SJSA1 (cell line): ENCODE measurements at places on chromosomes 7 and 10. TPM values are rescaled to one million over a fixed set of nuclear protein-coding genes. Genes with fewer than 3 reads are reported as not detected.

Gene BLOC1S2
- total RNA-seq, result 34.6 and 47.7 TPM in 2 replicates

Gene ASIC3
- total RNA-seq, result not detected in 2 replicates

Gene CDHR1
- 0.03 TPM in 1 of 2 replicates, not detected in the other for total RNA-seq

Gene ASB10
- not detected in 2 replicates for total RNA-seq

Gene CDK13
- 37.8 and 63.9 TPM in 2 replicates for total RNA-seq

Gene TEX36
- not detected in 2 replicates for total RNA-seq

Gene EPDR1
- total RNA-seq, result 46.2 and 58.1 TPM in 2 replicates

Gene FANK1
- total RNA-seq, result 0.18 TPM in 1 of 2 replicates, not detected in the other
